ENCODE measurements at places on chromosomes 13 and 19.

- DNase-seq: no peak
These were observed 138.8 kb upstream of the VSTM2B start for GRCh38 chr19:29386970-29387369.

DNA sequence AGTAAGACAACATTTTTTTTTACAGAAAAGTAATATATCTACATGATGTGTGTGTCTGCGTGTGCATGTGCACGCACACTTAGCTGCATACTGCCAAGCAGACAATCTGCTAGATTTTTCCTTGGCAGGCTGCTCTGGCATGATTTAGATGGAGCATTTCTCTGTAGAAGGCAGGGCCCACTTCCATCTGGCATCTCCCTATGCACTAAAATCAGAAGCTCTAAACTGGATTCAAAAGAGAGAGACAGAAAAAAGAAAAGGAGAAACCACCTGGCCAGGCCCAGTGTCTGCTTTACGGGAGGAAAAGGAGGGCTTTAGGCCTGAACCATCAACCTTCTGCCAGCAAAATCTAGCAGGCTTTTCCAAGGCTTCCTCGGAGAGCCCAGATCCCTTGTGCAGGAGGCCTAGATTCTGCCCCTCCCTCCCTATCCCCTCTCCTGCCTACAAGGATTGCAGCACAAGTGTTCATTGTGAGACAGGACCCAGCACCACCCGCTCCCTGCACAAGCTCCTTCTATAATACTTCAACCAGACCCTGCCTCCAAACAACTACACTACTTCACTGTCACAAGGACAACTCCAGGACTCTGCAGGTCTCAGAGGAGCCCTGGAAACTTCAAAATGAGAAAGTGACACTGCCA is 99.3 kb downstream of the DOCK9 start:
- DNase-seq: peak; percentile 64

DNA sequence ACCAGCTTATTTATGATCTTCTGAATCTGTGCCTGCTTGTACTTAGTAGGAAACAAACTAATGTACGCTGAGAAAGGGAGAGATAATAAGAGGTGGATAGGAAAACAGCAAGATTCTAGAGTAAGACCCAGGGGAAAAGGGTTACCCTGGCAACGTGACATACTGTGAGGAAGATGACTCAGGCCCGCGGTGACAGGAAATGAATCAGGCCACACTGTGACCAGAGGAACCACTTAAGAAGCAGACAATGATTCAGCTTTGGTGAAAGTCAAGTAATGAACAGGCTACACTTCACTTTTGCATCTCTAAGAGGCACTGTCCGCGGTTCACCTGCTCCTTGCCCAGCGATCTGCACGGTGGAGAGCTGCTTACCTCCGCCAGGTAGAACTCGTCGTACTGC is 158.2 kb downstream of the NALCN start:
- no peak for DNase-seq

- DNase-seq: peak; percentile 50
These were observed 729 bp downstream of the STK11 start for GRCh38 chr19:1206150-1206863.

Data from right forelimb (tissue), 1 donor.